ENCODE measurements at places on chromosomes 3 and 15.
A peak's percentile ranks its signal among the peaks of the same experiment; 100 is the strongest.

GRCh38 chr3:169026543-169027182 lies 636.8 kb downstream of the MECOM start:
- DNase-seq, result no peak

- DNase-seq, result peak; percentile 93
These were observed 11.1 kb downstream of the TLE3 start for GRCh38 chr15:70086636-70087035.

- DNase-seq, result no peak
These were observed 342.8 kb upstream of the ARPP21 start for GRCh38 chr3:35296533-35296932.

DNA sequence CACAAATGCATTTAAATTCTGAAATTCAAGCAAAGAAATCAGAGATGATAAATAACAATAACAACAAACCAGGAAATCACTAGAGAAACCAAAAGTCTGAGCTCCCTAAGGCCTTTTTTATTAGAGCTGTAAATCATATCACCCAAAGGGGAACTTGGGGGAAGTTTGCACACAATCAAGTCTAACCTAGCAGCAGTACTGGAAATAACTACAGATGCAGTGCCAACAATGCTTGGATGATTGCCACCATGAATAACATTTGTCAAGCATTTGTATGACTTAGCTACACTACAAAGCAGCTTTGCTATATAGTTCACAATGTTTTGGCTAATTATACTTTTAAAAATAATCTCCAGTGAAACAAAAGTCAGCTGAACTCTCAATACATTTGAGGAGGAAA lies 27.8 kb downstream of the SHQ1 start:
- DNase-seq, result peak; percentile 81

GRCh38 chr3:66386925-66387650 lies 113.7 kb downstream of the LRIG1 start:
- no peak for DNase-seq

DNA sequence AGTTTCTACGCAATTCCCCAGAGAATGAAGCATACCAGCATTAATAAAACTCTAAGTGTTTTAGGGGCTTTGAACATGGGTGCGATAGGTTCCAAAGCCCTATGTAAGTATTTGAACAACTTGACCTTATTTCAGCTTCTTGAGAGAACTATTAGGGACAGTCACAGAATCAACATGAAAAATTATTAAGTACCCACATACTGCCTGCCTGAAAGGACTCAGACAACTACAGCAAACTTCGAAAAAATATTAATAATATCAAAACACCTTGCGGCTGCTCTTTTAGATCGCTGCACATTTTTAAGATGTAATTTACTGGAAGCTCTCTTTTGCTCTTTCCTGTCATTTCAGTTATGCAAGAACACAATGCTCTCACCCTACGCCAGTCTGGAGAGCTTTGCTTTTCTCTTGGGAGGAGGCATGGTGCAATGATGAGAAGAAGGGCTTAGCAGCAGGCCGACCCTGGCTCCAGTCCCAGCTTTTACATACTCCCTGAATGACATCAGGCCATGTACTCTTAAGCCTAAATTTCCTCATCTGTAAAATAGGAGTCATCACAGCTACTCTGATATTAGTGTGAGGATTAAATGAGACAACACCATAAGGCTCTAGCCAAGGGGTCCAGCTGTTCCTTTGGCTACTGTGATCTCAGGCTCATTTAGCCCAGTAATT lies 640.7 kb downstream of the FHIT start:
- no peak for DNase-seq

- no peak for DNase-seq
These were observed 176.3 kb upstream of the ROPN1 start for GRCh38 chr3:124168271-124168670.

DNA sequence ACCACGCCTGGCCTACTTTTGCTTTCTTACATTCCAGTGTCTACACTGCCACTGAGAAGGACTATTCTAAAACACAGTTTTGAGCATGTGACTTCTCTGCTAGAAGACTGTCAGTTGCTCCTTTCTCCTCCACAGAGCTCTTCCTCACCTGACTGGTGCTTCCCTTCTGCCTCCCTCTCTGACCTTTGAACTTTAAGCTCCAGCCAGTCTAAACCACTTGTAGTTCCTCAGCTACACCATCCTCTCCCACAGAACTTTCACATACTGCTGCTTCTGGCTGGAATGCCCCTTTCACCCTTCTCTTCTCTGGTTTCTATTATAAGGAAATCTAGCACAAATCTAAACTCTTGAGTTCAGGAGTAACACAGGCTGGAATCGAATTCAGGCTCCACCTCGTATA lies 9.1 kb downstream of the NCEH1 start:
- no peak for DNase-seq

- DNase-seq, result no peak
These were observed 515.6 kb upstream of the SGO1 start for GRCh38 chr3:20701641-20702040.

- DNase-seq, result peak; percentile 39
These were observed 123.7 kb upstream of the IGSF10 start for GRCh38 chr3:151584566-151584965.

DNA sequence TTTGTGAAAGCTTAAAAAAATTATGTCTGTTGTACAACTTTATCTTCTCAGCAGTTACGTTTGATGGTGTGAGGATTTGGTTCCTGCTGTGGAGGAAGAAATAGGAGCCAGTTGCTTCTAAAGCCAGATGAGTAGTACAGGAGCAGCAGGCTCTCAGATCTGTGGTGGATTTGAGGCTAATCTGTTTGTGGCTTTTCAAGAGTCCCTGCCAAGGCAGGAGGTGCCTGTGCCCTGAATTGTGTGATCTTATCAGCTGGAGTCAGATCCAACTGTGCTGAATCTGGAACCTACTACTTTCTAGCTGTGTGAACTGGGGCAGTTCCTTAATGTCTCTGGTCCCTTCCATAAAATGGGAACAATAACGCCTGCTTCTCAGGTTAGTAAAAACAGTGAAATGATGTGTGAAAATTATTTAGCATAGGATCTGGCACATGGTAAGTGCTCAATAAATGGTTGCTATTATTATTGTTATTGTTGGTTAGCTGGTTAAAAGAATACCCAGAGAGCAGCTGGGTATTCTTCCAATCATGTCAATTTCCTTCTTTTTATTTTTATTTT lies 7.7 kb downstream of the CLDN11 start:
- DNase-seq, result peak; percentile 46

DNA sequence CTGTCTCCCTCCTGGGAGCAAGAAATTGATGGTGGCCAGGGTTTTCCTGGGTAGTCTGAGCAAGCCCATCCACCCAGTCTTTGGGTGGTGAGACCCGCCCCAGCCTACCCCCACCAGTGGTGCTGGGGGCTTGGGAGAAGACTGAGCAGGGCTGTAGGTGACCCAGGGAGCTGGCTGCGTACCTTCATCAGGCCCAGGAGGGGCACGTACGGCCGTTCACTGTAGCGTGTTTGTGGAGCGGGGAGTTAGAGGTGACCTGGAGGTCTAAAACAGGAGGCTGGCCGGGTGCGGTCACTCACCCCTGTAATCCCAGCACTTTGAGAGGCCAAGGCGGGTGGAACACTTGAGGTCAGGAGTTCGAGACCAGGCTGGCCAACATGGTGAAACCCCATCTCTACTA lies 11.5 kb downstream of the LOXL1 start:
- no peak for DNase-seq

DNA sequence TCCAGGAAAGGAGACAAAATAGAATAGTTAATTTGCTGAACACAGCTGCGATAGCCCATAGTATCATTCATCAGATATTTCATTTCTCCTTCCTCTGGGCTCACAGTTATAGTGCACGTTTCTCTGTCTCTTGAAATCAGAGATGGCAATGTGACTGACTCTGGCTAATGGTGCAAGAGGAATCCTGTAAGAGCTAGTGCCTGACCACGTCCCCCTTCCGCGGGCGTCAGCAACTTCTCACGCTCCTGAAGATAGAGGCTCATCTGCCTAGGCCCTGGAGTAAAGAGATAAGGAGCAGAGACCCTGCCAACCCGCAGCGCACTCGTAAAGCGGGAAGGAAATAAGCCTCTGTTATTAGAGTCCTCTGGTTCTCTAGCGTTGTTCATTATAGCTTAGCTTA lies 391.8 kb downstream of the VPS13C start:
- peak; percentile 58 for DNase-seq

GRCh38 chr3:177468331-177468730 lies 271.0 kb upstream of the TBL1XR1 start:
- DNase-seq, result no peak

DNA sequence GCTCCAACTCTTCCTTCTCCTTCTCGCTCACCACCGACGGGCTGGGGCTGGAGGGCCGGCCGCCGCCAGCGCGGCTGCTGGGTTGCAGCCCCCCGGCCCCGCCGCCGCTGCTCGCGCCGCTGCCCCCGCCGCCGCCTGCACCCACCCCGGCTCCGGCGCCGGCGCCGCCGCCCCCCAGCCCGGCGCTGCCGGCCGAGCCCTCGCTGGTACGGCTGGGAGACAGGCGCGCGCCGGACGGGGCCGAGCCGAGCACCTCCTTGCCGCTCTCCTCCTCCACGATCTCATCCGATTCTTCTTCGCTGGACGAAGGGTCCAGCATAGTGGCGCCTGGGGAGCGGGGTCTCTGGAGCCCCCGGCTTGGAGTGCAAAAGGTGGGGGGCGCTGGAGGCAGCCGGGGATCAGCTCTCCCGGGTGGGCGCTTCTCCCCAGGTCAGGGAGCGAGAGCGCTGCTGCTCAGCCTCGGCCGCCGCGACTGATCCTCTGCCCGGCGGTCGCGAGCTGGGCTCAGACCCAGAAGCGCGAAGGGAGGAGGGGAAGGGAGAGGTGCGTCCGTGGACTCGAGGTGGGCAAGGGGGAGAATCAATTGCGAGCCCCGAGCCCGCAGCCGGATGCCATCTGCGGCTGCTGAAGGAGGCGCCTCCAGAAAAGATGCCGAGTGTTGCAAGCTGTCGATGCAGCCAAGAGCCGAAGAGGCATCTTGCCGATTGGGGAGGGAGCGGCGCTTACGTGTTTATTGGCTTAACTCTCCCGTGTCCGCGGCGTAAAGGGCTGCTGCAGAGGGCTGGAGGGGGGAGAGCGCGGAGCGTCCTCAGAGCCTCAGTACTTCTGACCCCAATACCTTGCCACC lies at the start of gene CADPS:
Gene CADPS (minus strand): TSS at position 706 of the 847 bp plus-strand sequence. CDS start 387 bp downstream, at position 319.
- DNase-seq, result peak; percentile 4

- DNase-seq, result no peak
These were observed 360.4 kb upstream of the CDIN1 start for GRCh38 chr15:36218991-36219390.

DNA sequence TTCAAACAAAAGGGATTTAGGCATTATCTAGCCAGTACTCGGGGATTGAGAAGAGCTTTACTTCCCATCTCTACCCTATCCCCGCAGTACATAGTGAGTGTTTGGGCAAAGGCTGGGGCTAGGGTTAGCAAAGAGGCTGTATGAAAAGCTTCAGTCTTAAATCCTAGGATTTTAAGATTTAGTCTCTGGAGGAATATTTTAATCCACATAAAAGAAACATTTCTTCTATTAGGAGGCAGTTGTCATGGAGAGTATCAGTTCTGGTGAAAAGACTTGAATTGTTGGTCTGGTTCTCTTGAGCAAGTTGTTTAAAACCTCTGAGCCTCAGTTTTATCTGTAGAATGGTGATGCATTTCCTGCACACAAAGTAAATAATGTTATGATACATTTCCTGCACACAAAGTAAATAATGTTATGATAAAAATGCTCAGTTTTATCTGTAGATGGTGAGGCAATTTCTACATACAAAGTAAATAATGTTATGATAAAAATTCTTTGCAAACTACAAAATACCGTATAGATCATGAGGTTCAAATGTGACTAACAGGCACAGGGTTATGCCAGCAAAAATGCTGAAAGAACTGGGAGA lies 53.9 kb upstream of the ZBED2 start:
- no peak for DNase-seq

DNA sequence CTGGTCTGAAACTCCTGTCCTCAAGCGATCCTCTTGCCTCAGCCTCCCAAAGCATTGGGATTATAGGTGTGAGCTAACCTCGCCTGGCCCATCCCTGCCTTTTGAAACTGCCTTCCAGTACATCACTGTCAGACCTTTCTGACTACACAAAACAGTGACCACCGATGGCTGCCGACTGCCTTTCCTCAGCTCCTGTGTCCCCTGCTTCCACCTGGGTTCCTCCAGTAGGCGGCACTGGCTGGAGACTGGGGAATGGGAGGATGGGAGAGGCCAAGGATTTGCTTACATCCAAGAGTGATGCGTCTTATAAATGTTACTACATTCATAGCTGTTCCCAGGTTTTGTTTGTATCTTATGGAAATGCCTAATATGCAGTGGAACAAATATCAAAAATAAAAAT lies 242.8 kb downstream of the BBX start:
- DNase-seq, result no peak

DNA sequence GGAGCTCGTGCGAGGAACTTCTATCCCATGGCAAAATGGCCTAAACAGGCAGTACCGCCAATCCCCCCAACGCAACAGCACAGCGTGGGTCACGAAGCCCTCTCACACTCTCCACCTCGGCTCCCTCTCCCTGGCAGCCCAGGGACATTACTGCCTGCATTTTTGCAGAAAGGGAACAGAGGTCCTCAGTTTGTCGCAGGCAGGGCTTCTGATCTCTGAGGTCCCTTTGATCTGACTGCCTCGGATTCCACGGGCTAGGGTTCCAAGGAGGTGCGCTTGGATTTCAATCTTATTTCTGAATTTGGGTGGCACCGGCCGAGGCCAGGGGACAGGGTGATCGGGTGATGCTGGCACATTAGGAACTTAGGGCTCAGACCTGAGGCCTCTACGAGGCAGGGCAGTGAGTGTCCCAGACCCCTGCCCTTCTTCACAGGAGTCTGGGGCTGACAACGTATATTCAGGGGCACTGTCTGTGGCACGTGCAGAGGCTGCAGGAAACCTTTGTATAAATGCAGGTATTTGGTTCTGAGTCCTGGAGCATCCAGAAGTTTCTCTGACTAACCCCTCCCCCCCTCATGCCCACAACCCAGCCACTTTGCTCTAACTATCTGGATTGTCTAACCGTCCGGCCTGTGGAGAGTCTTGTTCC lies 197.9 kb downstream of the XXYLT1 start:
- no peak for DNase-seq

GRCh38 chr3:156201411-156202405 lies 81.3 kb downstream of the KCNAB1 start:
- no peak for DNase-seq

- DNase-seq, result peak; percentile 74
These were observed 23.4 kb upstream of the AQP9 start for GRCh38 chr15:58114812-58115211.

DNA sequence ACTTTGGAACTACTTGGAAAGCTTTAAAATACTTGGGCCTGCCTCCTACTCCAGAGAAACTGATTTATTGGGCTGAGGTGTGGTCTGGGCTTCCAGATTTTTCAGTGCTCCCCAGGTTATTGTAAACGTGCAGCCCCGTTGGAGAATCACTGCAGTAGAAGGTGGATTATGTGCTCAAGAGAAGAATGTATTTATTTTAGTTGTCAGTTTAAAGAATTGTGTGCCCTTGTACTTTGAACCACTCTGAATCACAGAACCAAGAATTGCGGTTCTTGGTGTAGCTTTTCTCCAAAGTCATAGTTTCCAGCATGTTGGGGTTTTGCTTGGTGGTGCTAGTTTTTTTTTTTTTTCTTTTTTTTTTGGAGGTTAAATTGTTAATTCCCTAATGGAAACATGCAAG lies 1.6 kb downstream of the TATDN2 start:
- no peak for DNase-seq

GRCh38 chr15:72827226-72827625 lies 43.7 kb upstream of the ADPGK start:
- no peak for DNase-seq

GRCh38 chr3:34634939-34635338 lies 836.5 kb downstream of the PDCD6IP start:
- no peak for DNase-seq

Measured in hematopoietic multipotent progenitor cell treated with erythropoietin and hydrocortisone succinate and interleukin-3 and kit ligand, for 4 days (in vitro differentiated cells).